ENCODE measurements at places on chromosomes 2 and 18. TPM values are rescaled to one million over a fixed set of nuclear protein-coding genes. Genes with fewer than 3 reads are reported as not detected.

DNA sequence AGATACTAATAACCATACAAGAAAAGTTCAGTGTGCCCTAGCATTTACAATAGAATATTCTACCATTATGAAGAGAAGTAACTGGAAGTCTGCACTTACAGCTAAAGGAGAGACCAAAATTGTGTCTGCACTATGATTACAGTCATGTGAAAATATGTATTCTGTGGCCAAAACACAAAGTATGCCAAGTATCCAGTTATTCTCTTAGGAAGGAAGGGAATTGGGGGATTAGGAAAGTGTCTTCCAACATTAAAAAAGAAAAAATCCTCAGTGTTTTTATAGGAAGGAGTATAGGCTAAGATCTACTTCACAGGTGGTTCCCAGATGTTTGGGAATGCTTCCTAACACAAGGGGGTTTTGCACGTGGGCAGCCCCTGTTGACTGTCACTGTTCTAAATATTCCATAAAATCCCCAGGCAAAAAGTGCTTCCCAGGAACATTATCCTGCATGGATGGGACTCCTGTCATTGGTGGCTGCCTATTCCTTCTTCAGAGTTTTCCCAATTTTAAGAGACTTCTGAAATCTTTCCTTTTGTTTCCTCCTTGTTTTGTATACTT lies 180.2 kb upstream of the KLHL29 start:
- DNase-seq, result no peak
- H3K27ac ChIP-seq, result no peak overlapping the region

GRCh38 chr2:33670392-33670937 lies 71.4 kb upstream of the FAM98A start:
- no peaks in the 10 kb centered on the region for H3K36me3 ChIP-seq
- no peak overlapping the region for H3K27ac ChIP-seq
- no peak overlapping the region for H3K4me3 ChIP-seq
- no peaks in the 10 kb centered on the region for H3K4me1 ChIP-seq
- no peak for DNase-seq

- H3K27me3 ChIP-seq, result peaks cover 5% of the 10 kb centered on the region
- no peak overlapping the region for H3K27ac ChIP-seq
- no peaks in the 10 kb centered on the region for H3K4me1 ChIP-seq
- DNase-seq, result peak; percentile 59
Observed at GRCh38 chr2:230849633-230850357, 14.9 kb upstream of the ITM2C start.

Gene DYNAP
- total RNA-seq, result not detected

Gene VIL1
- total RNA-seq, result 2.8 TPM
